ENCODE measurements at places on chromosomes 3 and 15.

DNA sequence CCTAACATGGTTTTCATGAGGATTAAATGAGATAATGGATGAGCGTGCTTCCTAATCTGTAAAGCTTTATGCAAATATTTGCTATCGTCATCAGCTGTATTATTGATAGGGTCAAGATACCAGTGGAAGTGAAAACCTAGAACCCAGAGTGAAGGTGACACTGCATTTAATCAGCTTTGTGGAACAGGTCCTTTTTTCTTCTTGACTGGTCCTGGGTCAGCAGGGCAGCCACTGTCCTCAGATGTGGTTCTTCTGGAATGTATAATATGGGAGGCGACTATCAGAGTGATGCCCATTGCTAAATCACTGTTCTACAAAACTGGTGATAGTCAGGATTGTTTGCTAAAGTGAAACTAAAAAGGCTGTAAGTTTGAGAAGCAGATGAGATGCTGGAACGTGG lies 41.4 kb downstream of the SORD start:
- DNase-seq, result no peak

DNA sequence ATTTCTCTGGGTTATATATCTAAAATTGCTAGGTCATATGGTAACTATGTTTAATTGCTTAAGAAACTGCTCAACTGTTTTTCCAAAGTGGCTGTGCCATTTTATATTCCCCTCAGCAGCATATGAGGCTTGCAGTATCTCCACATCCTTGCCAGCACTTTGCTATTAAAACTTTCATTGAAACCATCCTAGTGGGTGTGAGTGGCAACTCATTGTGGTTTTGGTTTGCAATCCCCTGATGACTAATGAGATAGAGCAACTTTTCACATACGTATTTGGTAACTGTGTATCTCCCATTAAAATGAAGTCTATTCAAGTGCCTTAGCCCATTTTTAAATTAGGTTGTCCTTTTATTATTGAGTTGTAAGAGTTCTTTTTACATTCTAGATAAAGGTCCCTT lies 17.3 kb downstream of the KPNA1 start:
- DNase-seq, result no peak

DNA sequence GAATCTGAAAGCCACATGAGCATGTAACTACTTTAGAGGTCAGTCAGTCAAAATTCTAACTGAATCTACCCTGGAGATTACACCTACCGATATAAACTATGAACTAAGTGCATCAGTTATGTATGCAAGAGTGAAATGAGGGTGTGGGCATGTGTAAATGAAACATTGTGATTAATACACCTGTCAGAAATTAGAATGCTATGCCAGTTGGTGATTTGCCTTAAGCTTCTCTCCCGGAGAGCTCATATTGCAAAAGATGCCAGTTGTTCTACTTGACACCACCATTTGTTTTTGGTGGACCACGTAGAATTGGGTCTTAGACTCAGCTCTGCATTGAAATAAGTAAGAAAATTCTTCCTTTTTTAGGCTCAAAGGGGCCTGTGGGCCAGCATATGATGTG lies 91.0 kb upstream of the KBTBD8 start:
- no peak for DNase-seq

DNA sequence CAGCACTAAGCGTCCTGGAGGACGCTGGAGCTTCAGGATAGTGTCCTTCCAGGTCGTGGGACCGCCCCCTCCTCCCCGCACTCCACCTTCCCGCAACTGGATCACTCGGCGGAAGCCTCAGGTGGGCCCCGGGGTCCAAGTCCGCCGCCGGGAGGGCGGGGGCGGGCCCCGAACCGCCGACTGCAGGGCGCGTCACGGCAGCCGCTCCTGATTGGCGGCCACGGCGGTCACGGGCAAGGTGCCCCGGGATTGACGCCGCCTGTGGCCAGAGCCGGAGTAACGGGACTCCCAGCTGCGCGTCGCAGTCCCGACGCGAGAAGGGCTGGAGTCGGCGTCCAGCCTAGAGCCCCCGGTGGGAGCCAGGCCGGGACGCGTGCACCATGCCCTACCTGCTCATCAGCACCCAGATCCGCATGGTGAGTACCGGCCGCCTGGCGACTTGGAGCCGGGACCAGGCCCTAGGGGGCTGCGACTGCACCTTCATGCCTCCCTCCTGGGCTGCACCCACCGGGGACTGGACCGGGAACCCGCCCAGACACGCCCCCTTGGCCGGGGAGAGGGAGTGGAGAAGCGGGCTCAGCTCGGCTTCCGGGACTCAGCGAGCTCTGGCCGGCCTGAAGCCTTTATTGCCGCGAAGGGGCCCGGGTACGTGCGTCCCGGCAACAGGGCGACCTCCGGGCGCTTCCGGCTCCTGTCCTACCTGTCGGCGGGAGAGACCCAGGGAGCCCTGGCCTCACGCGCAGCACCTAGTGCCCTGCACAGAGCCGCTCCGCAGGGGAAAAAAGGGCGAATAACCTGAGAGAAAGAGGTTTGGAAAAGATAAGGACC lies at the start of gene GCHFR:
GCHFR (plus strand) TSS at position 268 of the 828 bp plus-strand sequence; CDS start at position 381, 113 bp downstream.
- no peak for DNase-seq

DNA sequence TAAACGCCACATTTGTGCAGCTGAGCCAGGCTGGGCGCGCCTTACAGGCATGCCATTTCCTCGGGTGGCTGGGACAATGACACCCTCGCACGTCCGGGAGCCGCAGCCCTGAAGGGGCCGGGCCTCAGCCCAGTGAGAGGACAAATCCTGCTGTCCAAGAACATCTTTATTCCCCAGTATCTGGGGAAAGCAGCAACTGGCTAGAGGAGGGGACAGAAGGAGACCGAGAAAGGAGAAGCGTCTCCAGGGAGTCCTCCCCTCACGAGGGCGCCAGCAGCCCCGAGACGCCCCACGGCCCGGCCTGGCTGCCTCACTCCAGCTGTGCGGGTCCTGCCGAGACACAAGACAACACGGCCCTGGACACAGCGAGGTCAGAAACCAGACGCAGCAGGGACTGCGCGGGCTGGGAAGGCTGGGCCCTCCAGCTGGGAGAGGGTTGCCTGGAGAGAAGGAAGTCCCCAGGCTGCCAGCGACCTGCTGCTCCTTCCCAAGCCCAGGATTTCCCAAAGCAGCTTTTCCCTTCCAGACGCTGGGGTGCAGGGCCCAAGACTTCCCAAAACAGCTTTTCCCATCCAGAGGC lies 130.2 kb downstream of the CHSY1 start:
- no peak for DNase-seq

DNA sequence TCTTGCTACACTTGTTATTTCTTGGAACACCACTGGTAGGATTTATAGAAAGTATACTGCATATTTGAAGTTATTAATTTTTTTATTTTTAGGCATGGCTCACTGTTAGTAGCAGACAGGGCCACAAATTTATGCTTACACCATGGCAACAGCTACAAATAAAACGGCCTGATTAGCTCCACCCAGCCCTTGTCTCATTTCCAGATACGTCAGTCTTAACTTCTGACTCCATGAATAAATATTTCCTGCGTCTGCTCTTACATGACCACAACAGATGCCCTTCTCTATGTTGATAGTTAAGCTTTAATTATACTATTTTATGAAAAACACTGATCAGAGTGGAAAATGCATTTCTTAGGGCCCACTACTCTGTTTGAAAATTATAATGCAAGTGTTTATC lies 62.3 kb upstream of the CPOX start:
- no peak for DNase-seq

GRCh38 chr15:41584636-41585126 lies 25.7 kb downstream of the TYRO3 start:
- no peak for DNase-seq

GRCh38 chr3:122324871-122325323 lies at the start of gene CSTA:
TSS of gene CSTA (plus strand) at chr3:122325248. CDS start at chr3:122325293, 45 bp downstream.
- no peak for DNase-seq

GRCh38 chr15:90683876-90684275 lies 33.3 kb upstream of the BLM start:
- no peak for DNase-seq

GRCh38 chr15:34179234-34179633 lies 30.7 kb downstream of the KATNBL1 start:
- no peak for DNase-seq

- DNase-seq, result no peak
These were observed 129.4 kb downstream of the FGF12 start for GRCh38 chr3:192597913-192598312.

DNA sequence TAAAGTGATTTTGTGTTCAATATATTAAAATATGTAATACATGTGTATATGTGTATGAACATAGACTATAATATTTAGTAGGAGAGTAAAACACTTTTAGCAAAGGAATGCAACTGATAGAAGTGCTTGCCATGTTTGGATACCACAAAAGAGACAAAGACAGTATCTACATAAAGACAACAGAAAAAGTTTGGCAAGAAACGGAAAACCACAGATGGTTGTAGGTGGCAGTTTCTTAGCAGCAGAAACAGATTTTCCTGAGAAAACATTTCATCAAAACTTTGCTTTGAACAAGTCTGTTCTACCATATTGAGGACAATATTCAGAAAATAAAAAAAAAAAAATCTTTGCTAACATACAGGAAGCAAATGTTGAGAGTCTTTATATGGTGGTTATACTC lies 1560.4 kb upstream of the GBE1 start:
- DNase-seq, result no peak

GRCh38 chr3:58025837-58026569 lies 17.8 kb downstream of the FLNB start:
- DNase-seq, result peak; percentile 82

GRCh38 chr3:124438813-124439212 lies 291.4 kb upstream of the UMPS start:
- DNase-seq, result no peak

DNA sequence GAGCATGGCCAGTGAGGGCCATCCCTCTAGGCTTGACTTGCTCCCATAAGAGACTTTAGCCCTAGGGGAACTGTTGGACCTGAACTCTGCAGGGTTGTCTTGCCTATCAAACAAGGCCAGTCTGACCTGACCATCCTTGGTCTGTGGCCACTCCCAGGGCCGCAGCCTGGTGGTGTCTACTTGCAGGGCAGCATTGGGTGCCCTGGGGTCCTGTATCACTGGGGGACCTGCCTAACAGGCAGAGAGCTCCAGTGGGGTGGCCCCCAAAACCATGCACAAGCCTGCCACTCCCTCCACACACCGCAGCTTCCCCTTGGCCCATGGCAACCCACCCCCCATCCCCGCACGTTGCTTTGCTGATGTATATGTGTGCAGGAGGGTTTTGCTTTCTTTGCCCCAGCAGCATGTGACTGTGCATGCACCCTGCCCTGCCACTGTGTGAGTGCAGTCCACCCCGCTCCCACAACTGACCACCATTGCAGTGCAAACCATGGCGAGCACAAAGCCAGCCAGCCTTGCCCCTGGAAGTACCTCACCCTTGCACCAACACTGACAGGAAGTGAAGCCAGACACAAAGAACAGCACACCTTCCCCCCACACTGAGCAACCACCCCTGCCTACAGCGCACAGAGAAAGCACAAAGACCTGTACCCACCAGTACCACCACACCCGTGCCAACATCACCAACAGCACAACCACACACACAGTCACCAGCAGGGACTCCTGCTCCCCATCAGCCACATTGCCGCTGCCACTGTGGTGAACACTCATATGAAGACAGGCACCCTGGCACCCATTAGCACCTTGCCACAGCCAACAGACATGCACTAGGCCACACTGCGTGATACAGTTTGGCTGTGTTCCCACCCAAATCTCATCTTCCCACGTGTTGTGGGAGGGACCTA lies 88.8 kb downstream of the SENP7 start:
- no peak for DNase-seq

DNA sequence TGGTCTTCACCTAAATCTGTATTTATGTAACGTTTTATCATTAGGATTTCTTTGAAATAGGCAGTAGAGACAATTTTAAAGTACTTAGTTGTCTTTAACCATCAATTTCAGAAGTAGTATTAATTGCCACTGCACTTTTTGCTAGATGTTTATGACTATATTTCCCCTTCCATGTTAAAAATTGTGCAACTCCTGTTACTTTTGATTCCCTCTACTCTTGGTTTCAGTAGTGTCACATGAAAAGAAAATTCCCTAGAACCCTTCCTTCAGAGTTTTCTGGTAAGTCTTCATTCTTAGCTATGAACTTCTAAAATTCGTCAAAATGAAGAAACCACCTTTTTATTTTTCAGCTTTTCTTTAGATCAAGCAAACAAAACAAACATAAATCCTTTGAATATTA lies 7.1 kb downstream of the PIAS1 start:
- no peak for DNase-seq

DNA sequence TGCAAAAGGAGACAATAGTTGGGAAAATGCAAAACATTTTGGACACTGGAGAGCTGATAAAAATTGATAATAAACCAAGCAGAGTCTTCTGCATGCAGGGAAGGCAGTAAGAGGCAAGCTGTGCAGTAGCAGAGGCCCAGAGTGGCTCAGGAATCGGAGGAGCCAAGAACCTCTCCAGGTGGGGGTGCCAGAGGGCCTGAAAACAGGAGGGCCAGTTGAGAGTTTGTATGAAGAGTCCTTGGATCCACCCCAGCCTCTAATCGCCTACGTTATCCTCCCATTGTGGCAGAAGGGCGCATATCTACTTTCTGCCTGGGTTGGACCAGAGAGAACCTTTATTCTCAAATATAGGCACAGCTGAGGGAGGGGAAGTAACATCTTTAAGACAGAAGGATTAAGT lies 48.9 kb upstream of the RBP1 start:
- no peak for DNase-seq

DNA sequence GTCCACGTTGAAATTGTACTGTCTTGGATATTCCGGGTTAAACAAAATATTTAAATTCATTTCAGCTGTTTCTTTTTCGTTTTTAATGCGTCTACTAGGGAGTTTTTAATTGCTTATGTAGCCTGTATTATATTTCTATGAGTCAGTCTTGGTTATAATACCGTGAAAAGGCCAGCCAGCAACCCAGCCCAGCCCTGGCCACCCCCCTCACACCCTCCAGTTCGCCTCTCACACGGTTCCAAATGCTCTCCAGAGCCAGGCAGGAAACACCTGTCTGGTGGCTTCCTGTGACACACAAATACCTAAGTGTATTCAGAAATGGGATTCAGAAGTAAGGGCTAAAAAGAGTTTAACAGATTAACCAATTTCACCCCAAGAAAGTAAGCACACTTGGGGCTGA lies 4.4 kb downstream of the SH3BP5 start:
- DNase-seq, result peak; percentile 67

DNA sequence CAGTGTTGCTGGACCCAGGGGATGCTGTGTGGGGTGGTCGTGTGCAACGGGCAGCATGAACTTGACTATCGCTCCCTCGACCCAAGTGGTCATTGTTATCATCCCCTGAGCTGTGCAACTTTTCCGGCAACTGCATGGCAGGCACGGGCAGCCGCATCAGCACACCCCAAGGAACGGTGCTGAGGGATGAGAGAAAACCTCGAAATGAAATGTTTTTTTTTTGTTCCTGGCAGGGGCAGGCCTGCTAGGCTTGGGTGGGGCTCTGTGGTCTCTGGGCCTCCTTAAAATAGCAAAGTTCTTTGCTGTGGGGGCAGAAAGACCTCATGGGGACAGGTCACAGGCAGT lies 51.4 kb downstream of the CORO2B start:
- DNase-seq, result no peak

GRCh38 chr3:44326515-44326914 lies 12.1 kb upstream of the TCAIM start:
- DNase-seq, result no peak

Data from NCI-H345 (cell line).